ENCODE measurements at places on chromosomes 3 and 15.

- DNase-seq = no peak
Measured at GRCh38 chr15:37581866-37582532, 352.4 kb upstream of the TMCO5A start.

- no peak for DNase-seq
Measured at GRCh38 chr15:43852607-43853006, 25.8 kb downstream of the WDR76 start.

DNA sequence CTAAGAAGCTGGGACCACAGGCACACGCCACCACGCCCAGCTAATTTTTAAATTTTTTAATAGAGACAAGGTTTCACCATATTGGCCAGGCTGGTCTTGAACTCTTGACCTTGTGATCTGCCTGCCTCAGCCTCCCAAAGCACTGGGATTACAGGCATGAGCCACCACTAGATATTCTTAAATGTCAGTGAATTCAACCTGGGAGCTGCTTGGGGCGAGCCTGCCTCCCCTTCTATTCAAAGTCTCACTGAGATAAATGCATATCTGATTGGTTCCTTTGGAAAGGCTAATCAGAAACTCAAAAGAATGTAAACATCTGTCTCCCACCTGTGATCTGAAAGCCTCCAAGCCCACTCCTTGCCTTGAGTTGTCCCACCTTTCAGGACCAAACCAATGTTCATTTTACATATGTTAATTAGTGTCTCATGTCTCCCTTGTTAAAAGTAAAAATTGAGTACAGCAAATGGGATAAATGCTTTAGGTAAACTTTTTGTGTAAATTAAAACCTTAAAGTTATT lies 15.0 kb downstream of the CYP11A1 start:
- no peak for DNase-seq

DNA sequence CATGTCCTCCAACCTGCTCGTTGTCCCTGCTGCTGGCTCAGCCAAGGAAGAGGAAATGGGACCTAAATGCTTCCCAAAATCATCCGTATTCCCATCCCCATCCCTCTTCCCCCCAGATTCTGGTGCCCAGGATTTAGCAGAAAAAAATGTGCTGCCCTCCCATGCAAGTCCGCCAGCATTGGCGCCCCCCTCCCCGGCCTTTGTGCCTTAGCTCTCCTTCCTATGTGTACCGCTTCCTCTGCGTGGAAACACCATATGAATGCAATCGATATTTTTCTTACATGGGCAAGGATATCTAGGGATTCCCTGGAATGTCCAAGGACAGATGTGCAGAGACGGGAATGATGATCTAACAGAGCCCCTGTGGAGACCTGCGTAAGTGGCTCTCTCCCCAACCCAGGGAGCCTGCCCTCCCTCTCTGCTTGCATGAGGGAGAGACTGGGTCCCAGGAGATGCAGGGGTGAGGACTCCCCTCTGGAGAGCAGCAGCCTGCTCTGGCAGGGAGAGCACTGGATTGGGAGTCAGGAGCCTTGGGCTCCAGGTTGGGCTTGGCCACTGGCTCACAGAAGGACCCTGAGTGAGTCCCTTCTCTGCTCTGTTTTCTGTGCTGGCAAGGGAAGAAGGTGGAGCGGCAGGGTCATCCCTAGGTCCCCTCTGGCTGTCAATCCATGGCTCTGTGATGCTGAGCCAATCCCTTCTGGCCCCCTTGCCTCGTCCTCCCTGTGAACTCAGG lies 227.2 kb downstream of the XXYLT1 start:
- no peak for DNase-seq

GRCh38 chr3:36579746-36580145 lies 184.6 kb downstream of the DCLK3 start:
- DNase-seq = no peak

DNA sequence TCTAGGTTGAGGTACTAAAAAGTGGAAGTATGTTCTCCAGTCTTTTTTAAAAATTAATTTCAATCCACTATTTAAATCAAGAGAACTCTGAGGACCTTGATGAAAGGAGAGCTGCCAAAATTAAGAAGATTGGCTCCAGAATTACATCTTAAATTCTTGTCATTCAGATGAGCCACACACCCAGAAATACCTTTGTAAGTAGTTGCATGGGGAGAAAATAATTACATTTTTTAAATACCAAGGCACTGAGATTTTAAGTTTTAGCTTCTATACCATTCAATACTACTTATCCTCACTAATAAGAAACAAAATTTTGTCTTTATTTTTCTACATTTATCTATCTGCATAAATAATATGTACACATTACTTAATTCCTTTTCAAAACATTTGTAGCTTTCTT lies 1132.8 kb downstream of the OTOL1 start:
- DNase-seq = no peak

DNA sequence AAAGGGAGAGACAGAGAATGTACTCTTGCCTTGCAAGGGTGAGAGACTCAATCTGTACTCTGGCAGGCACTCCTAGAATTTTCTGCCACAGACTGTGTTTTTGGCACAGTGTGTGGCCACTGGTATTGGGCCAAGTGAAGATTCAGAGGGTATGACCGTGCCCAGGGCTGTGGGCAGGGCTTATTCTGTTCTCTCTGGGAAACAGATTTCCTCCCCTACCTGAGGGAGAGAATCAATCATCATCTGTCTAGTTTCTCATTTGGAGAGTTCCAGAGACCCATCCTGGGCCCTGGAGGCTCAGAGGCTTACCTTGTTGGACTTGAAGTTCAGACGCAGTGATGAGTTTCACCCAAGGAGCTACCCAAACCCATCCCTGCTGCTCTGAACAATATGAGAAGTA lies 28.2 kb downstream of the CSTA start:
- no peak for DNase-seq

DNA sequence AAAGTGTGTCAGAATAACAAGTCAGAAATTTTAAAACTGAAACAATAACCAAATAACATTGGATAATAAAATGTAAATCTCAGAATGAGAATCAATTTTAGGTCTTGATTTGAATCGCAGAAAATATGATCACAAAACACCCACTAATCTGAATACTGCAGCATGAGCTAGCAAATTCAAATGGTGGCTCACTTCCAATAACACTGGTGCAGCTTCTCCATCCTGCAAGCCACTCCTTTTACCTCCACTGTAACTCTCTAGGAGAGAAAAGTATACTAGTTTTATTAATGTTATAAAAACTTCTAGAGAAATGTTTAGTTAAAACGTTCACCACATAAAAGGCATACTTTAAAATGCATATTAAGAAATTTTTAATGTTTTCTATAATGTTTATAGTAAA lies 30.4 kb downstream of the UBE3A start:
- no peak for DNase-seq

DNA sequence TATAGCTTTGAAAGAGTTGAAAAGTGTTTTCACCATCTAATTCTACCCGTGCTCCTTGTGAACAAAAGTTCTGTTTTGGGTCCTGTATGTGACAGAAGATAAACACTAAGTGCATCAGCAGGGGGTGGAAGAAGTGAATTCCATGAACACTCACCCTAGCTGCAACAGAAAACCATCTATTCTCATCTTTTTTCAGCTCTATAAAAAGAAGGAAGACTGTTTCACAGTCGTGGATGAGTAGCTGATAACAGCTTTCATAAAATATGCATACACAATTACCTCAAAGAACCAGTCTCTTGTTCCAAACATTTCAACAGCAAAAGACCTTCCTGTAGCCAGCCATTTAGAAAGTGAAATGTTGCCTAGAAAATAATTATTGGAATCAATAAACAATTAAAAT lies 281.7 kb upstream of the RASGRP1 start:
- no peak for DNase-seq

- DNase-seq = no peak
Measured at GRCh38 chr15:50355619-50355905, 564 bp upstream of the GABPB1 start.

- no peak for DNase-seq
Measured at GRCh38 chr3:44674211-44674610, 25.7 kb downstream of the ZNF35 start.

DNA sequence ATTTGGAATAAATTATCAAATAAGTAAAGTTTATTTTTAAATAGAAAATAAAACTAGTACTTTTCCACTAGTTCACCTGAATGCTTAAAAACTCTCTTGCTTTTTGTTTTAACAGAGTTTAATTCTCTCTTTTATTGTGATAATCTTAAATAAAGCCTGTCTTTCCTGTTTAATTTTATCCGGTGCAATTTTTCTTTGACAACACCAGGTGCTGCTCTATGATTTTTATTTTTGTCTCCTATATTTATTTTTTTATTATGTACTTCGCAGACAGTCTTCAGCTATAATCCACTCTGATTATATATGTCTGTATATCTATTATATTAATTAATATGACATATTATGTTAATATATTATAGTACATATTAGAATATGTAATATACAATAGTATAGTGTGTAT lies 1293.0 kb upstream of the EPHA6 start:
- no peak for DNase-seq

DNA sequence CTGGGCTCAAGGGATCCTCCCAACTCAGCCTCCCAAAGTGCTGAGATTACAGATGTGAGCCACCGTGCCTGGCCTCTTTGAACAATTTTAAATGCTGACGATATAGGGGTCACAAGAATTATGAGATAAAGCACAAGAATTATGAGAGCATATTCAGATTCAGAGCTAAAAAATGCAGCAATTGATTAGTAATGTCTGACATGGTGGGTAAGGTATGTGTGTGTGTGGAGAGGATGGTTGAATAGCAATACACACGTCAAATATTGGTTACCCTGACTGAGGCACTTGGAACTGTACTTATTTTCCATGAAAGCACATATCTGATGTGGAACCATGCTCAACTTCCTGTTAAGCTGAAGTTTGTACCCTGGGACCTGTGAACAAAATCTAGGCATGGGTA lies 115.6 kb downstream of the EOMES start:
- no peak for DNase-seq

GRCh38 chr3:69204315-69204957 lies 82.0 kb upstream of the LMOD3 start:
- DNase-seq = no peak

DNA sequence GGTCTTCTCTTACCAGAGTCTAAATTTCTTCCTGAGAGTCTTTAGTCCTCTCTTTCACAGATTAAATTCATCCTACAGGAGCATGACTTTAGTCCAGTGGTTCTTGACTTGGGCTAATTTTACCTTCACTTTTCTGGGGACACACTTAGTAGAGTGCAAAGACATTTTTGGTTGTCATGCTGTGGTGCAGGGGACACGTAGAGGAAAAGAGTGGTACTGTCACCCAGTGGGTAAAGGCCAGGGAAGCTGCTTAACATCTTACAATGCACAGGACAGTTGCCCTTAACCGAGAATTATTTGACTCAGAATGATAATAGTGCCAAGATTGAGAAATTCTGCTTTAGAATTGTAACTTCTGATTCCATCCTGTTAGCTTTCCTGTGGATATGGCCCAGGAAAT lies 772.5 kb upstream of the GRM7 start:
- no peak for DNase-seq

DNA sequence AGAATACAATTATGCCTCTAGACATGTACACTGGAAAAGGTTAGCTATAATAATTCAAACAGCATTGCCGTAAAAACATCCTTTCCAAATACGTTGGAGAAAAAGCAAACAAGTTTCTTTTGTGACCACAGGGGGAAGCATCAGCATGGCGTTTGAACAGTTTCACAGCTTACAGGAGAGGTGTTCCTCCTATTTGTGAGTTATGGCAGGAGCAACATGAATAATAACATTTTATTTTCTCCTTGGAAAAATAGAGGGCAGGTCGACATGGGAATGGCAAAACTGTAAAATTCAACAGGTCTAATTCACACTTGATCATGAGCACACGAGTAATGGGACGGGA lies 39.7 kb upstream of the GADL1 start:
- DNase-seq = no peak

DNA sequence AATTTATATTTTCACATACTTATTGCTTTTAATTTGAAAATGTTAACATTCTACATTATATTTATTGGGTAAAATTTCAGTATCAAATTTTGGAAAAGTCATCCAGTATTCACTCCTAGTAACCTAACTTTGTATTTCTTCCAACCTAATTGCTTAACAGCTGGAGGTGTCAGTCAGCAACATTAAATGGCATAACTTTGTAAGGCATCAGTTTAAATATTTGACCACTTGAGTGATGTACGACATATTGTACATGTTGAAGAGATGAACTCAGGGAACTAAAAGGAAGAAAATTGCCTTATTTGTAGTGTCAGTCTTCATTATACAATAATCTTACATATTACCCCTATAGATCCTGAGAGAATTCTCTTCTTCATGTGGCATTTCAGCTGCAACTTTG lies 326.8 kb downstream of the NAALADL2 start:
- DNase-seq = no peak

GRCh38 chr3:50978991-50979667 lies 304.4 kb downstream of the DOCK3 start:
- DNase-seq = no peak

DNA sequence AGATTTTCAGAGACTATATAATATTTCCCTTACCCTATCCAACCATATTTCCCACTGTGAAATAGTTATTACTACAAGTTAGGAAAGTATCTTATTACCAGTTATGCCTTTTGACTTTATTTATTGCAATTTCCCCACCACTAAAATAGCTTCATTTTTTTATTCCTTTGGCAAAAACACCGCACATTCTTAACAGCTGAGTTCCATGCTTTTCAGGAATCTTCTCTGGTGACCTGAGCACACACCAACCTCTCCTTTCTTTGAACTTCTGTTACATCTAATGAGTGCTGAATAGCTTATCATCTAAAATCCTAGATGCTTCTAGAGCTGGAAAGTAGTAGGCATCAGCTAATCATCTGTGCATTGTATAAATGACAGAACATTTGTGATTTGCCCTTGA lies 99.1 kb downstream of the UBE2E2 start:
- no peak for DNase-seq

- no peak for DNase-seq
Measured at GRCh38 chr3:48598323-48599076, 3.4 kb upstream of the COL7A1 start.

DNA sequence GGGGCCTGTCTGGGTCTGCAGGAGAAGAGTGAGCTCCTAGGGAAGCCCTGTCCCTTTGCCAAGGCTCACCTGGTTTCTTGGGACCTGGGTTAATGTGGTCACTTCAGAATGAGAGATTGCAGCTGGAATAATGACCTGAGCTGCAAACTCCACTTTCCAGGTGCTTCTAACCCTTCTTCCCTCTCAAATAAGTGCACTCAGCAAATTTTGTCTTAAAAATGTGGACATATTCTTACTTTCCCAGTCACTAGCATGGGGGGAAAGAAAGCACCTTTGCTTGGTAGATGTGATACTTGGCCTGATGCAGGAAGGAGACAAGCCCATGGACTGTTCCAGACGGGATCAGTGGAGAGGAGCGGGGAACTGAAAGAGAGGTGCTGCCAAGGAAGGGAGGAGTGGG lies 38.9 kb upstream of the CDCP1 start:
- DNase-seq = no peak

DNA sequence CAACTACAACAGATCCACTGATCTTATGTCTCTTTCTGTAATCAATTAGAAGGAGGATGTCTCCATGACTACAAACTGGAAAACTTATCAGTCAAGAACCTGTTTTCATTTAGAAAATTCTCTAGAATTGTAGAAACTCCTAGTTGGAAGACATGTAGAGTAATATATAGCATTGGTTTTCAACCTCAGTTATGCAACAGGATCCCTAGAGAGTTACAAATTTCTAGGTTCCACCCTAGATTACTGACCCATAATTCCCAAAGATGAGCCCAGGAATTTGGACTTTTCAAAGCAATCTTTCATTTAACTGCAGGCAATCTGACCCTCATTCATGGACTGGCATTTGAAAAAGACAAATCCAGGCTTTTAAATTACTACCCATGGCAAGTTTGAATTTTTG lies 116.9 kb upstream of the RAP2B start:
- no peak for DNase-seq

Measured in activated naive CD8-positive, alpha-beta T cell treated with anti-CD3 and anti-CD28 coated beads, Interleukin-2, amount 50 U/mL, for 16 hours (primary cell).